ENCODE measurements at places on chromosomes 7 and 10.

DNA sequence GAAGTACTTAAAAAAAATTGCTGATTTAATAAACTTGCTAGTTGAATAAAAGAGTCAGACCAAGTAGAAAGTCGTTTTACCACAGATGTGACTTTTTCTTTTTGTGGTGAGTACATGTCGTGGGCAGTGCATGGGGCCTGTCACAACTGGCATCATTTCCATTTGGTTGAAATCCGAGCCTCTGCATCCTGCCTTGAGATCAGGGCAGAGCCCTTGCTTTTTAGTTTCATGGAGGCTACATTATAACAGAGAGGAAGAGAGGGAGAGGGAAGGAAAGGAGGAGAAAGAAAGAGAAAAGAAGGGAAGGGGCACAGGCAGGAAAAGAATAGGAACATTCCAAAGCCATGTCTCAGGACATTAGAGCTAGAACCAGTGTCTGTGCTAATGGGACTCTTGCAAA, 20.4 kb upstream of the INSYN2A start:
- DNase-seq: no peak
- H3K4me3 ChIP-seq: no peak overlapping the region
- H3K4me1 ChIP-seq: no peaks in the 10 kb centered on the region
- no peaks in the 10 kb centered on the region for H3K36me3 ChIP-seq
- H3K27ac ChIP-seq: no peak overlapping the region

GRCh38 chr10:9745158-9745557, 1272.5 kb upstream of the CELF2 start:
- H3K36me3 ChIP-seq: no peaks in the 10 kb centered on the region
- no peaks in the 10 kb centered on the region for H3K27me3 ChIP-seq
- no peak overlapping the region for H3K4me3 ChIP-seq
- H3K4me1 ChIP-seq: no peaks in the 10 kb centered on the region
- H3K27ac ChIP-seq: no peak overlapping the region

- H3K27me3 ChIP-seq: no peaks in the 10 kb centered on the region
- no peak overlapping the region for H3K4me3 ChIP-seq
- no peak for DNase-seq
- no peaks in the 10 kb centered on the region for H3K36me3 ChIP-seq
- H3K4me1 ChIP-seq: no peaks in the 10 kb centered on the region
These were observed 227.2 kb downstream of the MTERF1 start for GRCh38 chr7:91653286-91653685.

GRCh38 chr7:75055830-75056772, 17.5 kb downstream of the RCC1L start:
- H3K4me3 ChIP-seq: no peak overlapping the region
- no peaks in the 10 kb centered on the region for H3K27me3 ChIP-seq
- no peaks in the 10 kb centered on the region for H3K36me3 ChIP-seq
- peak overlapping the region; percentile 69 for H3K27ac ChIP-seq

DNA sequence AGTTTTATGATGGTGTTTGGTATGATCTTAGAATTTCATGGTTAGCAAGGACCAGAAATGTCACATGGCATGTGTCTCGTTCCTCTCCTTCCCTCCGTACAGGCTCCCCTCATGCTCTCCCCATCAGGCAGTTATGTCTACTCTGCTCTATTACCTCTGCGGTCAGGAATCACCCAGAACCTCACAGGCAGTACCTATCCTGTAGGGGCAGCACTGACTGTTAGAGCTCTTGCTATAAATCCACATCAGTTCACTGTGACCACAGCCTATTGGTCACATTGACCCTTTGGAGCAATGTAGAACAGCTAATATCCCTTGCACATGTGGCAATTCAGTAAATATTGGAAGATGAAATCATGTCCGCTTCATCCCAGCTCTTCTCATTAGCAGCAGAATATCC, 151.8 kb downstream of the WNT2 start:
- H3K4me3 ChIP-seq: no peak overlapping the region
- no peaks in the 10 kb centered on the region for H3K4me1 ChIP-seq
- DNase-seq: no peak
- no peak overlapping the region for H3K27ac ChIP-seq
- no peaks in the 10 kb centered on the region for H3K27me3 ChIP-seq
- H3K36me3 ChIP-seq: no peaks in the 10 kb centered on the region

DNA sequence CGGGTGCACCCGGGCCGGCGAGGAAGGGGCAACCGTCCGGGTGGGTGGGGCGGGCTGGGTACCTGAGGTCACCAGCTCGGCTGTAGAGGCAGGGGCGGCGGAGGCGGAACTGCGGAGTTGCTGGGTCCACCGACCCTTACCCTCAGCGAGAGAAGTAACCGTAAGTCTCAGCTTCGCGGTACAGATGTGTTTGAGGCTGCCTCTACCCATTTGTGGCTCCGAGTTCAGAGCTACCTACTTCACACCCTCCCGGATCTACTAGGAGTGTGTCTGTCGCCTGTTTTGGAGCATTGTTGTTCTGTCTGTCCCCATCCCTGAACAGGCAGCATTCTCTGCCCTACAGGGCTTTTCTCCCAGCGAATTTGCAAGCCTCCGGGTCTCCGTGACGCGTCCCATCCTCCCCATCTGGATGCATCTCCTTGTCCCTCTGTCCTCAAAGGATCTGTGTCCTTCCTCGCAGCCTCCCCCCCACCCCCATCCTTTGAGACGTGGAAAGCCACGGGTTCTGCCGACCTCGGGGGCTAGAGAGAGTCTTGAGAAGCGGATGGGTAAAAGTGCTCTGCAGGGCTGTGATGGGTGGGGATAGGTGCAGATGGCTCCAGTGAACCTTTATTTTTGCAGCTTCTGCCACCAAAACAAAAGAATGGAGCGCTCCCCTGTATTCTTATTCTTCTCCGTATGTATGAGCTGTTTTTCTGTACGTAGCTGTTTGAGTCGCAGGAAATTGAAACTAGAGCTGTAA, 757 bp downstream of the ANKIB1 start:
- H3K36me3 ChIP-seq: no peaks in the 10 kb centered on the region
- peak; percentile 15 for DNase-seq
- H3K27ac ChIP-seq: peak overlapping the region; percentile 94
- peak overlapping the region; percentile 91 for H3K4me3 ChIP-seq

DNA sequence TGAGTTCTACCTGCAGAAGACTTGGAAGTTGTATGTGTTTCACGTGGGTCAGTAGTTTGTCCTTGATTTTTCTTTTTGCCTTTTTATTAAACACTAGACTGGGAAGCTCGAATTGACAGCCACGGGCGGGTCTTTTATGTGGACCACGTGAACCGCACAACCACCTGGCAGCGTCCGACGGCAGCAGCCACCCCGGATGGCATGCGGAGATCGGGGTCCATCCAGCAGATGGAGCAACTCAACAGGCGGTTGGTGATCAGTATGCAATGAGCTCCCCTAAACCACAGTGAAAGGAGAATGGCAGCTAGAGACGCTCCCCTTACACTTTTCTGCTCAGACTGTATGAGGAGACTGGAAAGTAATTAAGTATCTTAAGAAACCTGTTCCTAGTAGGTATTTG, 126.7 kb upstream of the STK17A start:
- DNase-seq: no peak
- H3K27me3 ChIP-seq: no peaks in the 10 kb centered on the region
- H3K4me3 ChIP-seq: no peak overlapping the region

DNA sequence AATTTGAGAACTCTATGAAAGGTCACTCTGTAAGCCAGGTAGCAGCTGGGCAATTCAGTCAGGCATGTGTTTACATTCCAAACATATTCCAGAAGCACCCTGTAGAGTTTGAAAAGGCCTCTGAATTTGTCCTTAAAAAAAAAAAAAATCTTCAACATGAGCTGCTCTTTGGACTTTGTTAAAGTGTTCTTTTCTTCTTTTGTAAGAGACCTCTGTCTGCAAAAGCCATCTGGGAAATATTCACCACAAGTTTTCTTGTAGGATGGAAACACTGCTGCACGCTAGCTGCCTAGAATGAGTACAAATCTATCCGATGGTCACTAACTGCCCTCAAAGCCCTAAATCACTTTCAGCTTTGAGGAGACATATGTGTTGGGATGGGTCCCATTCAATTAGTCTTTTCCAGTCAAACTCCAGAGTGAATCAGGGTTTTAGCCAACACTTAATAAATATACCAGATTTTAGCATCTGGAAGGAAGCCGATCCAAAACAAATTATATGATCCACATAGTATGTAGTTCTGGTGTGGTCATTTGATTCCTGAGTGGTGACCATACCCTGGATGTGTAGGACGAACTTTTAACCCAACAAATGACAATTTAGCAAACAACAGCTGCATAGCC, 85.9 kb downstream of the CD36 start:
- H3K4me1 ChIP-seq: peaks cover 18% of the 10 kb centered on the region
- H3K4me3 ChIP-seq: no peak overlapping the region
- H3K27me3 ChIP-seq: no peaks in the 10 kb centered on the region

GRCh38 chr7:32079510-32079909, 9.3 kb upstream of the PDE1C start:
- no peaks in the 10 kb centered on the region for H3K36me3 ChIP-seq
- no peaks in the 10 kb centered on the region for H3K27me3 ChIP-seq
- no peak for DNase-seq
- no peak overlapping the region for H3K27ac ChIP-seq
- no peaks in the 10 kb centered on the region for H3K4me1 ChIP-seq

- no peaks in the 10 kb centered on the region for H3K27me3 ChIP-seq
- DNase-seq: no peak
- no peak overlapping the region for H3K4me3 ChIP-seq
- no peak overlapping the region for H3K27ac ChIP-seq
- H3K4me1 ChIP-seq: no peaks in the 10 kb centered on the region
These were observed 328.2 kb downstream of the GLRX3 start for GRCh38 chr10:130464426-130464825.

GRCh38 chr10:65346466-65346865, 1579.4 kb upstream of the LRRTM3 start:
- DNase-seq: no peak
- no peak overlapping the region for H3K4me3 ChIP-seq
- H3K36me3 ChIP-seq: no peaks in the 10 kb centered on the region
- H3K4me1 ChIP-seq: no peaks in the 10 kb centered on the region

DNA sequence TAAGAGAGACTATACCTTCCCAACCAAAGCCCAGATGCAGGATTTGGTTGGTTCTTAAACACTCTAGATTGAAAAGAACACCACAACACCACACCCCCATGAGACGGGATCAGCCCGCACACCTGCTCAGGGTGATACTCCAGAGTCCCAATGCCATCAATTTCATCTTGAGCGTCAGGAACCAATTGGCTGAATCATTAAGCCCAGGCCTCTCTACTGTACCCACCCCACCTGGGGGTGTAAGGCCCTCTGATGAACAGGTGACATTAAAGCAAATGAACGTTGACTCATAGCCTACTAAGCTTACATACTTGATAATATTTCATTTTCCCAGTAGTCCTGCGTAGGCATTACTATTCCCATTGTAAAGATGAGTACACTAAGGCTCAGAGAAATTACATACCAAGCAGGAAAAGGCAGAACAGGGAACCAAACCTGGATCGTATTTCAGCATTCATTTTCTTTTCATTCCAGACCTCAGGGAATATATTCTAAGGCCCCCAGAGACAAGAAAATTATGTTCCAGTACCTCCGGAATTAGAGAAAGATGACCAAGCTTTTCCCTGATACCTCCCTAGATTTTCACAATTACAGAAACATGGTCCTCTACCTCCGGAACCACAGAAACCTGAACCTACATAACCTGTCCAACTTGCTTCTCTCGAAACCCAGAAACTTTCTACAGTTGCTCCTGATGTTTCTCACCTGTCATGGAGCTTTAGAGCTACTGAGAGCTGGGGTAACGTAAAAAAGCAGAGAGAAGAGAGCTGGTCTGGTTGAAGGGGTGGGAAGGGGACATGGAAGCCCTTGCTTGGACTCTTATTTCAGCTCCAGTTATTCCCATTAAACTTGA, 43.1 kb upstream of the KDM7A start:
- no peak overlapping the region for H3K4me3 ChIP-seq
- no peak overlapping the region for H3K27ac ChIP-seq
- no peaks in the 10 kb centered on the region for H3K27me3 ChIP-seq
- no peaks in the 10 kb centered on the region for H3K4me1 ChIP-seq
- DNase-seq: no peak

DNA sequence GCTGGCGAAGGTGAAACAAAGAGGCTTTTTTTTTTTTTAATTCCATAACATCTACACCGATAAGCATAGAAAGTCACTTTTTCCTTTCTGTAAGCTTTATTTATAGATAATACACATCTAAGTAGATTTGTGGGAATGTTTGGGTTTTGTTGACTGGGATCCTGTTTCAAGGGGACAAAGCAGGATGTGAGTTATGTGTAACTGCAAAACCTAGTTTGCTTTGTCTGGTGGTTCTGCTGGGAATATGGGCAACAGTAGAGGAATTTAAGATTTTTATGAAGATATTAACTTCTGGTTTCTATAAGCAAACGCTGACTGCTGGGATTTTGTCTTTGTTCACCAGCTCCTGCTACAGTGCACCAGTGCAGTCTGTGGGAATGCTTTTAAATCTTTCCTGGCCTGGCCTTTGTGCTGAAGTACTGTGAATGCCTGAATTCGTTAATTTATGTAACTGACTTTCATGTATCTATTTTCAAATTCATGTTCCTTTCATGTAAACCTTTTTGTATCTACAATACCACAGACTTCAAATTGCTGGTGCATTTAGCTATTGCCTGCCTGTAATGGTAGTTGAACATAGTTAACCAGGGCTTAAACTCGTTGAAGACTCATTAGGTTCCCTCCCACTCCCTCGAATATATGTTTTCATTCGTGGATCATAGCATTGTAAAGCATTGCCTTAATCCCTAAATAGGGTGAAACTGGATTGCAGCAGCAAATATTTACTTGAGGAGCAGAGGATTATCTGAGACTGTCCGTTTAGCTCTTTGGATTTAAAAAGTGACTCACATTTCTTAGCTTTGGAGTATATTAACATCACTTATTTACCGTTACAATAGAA, 1.5 kb downstream of the KLHL7 start:
- H3K27me3 ChIP-seq: no peaks in the 10 kb centered on the region
- peak overlapping the region; percentile 84 for H3K4me3 ChIP-seq
- no peak for DNase-seq
- peak overlapping the region; percentile 99 for H3K27ac ChIP-seq
- no peaks in the 10 kb centered on the region for H3K36me3 ChIP-seq

GRCh38 chr7:44307301-44307900, 18.0 kb downstream of the CAMK2B start:
- H3K36me3 ChIP-seq: no peaks in the 10 kb centered on the region
- peaks cover 22% of the 10 kb centered on the region for H3K27me3 ChIP-seq
- no peak overlapping the region for H3K27ac ChIP-seq
- H3K4me3 ChIP-seq: no peak overlapping the region
- no peak for DNase-seq

- H3K4me3 ChIP-seq: no peak overlapping the region
- DNase-seq: no peak
- H3K4me1 ChIP-seq: peaks cover 36% of the 10 kb centered on the region
These were observed 1.4 kb upstream of the SVIL start for GRCh38 chr10:29636178-29636577.

DNA sequence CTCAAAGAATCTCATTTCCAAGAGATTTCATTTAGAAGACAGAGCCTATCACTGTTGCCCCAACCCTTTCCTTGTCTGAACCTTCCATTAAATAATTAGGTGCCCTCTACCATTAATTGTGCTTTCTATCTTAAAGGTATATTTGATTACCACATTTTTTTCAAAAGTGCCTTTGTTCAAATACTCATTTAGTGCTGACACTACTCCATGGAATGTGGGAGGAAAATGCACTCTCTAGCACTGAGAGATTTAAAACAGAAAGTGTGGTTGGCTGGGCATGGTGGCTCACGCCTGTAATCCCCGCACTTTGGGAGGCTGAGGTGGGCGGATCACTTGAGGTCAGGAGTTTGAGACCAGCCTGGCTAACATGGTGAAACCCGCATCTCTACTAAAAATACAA, 119.8 kb downstream of the CACNA2D1 start:
- H3K27me3 ChIP-seq: no peaks in the 10 kb centered on the region
- H3K4me1 ChIP-seq: peaks cover 7% of the 10 kb centered on the region
- DNase-seq: no peak
- no peak overlapping the region for H3K27ac ChIP-seq
